LNCaP clone FGC (cell line): ENCODE measurements at places on chromosomes 1 and 21.
A peak's percentile ranks its signal among the peaks of the same experiment; 100 is the strongest.

DNA sequence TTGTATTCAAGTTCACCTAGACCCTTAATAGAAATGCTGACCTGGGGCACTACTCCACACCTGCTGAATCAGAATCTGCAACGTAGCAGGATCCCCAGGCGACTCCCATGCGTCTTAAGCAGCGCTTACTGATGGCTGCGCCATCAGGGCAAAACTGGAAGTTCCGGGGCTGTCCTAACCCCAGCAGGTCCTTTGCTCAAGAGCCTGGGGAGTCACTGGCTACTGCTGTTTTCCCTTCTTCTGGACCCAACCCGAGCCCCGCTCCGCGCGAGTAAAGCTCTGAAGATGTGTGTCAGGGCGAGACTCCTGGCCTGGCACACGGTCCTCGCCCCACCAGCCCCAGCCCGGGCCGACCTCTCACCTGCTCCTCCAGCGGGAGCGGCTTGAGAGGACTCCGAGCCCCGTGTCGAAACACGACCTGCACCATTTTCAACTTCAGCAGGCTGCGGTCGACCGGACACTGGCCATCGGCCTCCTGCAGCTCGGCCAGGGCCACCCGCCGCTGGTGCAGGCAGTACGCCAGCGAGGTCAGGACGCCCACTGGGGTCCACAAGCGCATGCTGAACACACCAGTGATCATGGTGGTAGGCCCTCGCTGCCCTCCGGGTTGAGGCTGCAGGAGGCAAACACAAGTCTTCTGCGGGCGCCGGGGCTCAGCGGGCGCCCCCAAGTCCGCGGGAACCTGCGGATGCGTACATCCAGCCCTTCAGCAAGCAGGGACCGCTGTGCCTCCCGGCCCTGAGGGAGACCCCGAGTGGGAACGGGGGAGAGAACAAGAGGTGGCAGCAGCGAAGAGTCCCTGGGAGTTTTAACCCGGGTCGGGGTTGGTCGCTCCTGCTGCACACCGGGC, 630 bp downstream of the ACP6 start:
- DNase-seq, result peak; percentile 30

- peak; percentile 28 for DNase-seq
Measured at GRCh38 chr1:36650200-36651065, 167.7 kb upstream of the CSF3R start.

GRCh38 chr1:21904704-21905520, 32.2 kb downstream of the HSPG2 start:
- no peak for DNase-seq

DNA sequence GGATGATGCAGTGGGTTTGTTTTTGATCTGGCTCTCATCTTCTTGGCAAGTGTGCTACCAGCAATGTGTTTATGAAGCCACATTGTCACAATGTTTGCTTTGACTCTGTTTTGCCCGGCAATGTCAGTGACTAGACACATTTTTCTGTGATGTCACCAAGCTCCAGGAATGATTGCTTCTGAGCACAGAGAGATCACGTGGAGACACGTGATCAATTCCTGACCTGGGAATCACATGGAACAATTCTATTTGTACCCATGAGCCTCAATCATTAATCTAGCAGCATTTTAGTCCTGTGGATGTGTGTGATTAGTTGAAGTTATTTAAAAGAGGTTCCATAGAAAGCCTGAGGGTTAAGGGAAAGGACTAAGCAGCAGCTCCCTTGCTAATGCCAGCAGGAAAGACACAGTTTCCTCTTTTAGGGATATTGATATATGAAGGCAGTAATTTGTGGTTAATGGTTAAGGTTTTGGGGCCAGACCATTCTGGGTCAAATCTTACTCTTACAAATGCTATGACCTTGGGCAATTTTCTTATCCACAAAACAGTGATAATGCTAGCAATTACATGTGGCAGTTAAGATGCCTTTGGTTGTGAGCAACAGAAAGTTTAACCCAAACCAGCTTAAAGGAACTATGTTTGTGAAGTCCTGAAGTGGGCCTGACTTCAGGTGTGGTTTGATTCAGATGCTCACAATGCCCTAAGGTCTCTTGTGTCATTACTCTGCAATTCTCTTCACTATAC, 59.0 kb downstream of the FASLG start:
- no peak for DNase-seq

GRCh38 chr1:172790245-172790644, 131.3 kb downstream of the FASLG start:
- no peak for DNase-seq

DNA sequence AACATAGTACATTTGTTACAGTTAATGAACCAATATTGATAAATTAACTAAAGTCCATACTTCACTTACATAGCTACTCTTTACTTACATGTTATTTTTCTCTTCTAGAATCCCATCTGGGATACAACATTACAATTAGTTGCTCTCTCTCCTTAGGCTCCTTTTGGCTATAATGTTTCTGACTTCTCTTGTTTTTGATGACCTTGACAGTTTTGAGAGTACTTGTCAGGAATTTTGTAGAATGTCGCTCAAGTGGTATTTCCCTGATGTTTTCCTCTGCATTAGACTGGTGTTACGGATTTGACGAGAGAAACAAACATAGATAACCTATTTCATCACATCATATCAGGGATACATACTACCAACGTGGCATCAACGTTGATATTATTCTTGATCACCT, 925.4 kb upstream of the TMPRSS15 start:
- no peak for DNase-seq

- no peak for DNase-seq
Measured at GRCh38 chr1:32447469-32448185, 17.2 kb upstream of the ZBTB8B start.

DNA sequence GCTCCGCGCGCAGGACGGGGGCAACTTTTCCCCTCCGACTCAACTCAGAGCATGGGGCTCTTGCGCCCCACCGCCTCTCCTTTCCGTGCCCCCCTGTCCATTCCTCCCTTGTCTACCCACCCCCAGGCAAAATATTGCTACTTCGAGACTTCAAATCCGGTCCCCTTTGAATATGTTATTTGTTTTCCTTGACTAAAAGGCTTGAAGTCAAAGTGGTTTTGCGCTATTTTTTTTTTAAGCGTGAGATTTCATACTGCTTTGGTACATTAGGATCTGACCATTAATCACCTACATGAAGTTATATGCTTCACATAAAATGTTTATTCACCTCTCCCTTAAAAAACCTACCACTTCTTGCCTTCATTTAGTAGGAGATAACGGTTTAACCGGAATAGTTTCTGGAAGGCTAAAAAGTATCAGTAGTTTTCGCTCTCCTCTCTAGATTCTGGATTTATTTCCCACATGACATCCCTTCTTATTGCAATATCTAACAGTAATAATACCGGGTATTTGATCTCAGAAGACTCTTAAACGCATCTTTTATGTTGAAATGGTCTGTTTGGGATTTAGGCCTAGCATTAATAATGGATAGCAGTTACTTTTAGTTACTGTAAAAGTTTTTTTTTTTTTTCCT, 1.6 kb downstream of the NFIA start:
- no peak for DNase-seq

DNA sequence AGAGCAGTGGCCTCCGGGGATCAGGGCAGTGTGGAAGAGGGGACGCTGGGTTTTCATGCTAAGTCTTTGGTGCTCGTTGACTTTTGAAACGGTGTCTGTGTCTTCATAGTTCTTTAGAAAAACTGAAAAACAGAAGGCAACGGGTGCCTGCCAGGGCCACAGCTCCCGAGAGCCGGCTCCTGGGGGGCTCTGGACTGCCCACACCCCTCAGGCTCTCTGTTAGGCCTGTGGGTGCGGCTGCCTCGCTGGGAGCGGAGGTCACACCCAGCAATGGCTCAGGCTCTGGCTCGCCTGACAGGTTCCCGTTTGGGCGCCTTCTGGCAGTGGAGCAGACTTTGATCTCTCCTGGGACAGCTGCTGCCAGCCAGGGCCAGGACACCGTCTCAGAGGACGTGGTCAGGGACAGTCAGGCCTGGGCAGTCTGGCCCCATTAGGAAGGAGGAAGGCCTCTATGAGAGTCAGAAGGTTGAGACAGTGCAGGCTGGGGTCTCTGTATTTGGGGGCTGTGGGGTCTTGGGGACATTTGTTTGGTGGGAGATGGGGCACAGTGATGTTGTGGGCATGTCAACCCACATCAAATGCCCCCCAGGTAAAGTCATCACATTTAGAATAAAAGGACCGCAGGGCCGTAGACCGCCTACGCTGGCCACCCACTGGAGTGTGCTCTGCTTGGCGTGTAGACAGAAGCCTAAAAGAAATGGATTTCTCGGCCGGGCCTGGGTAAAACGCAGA, 5.6 kb downstream of the ARHGEF16 start:
- DNase-seq, result no peak

- DNase-seq, result no peak
Measured at GRCh38 chr1:67749844-67750690, 65.1 kb downstream of the GADD45A start.

GRCh38 chr1:155978973-155979429, 654 bp upstream of the ARHGEF2 start:
- no peak for DNase-seq

GRCh38 chr1:119968068-119968492, 71.8 kb upstream of the ADAM30 start:
- no peak for DNase-seq

DNA sequence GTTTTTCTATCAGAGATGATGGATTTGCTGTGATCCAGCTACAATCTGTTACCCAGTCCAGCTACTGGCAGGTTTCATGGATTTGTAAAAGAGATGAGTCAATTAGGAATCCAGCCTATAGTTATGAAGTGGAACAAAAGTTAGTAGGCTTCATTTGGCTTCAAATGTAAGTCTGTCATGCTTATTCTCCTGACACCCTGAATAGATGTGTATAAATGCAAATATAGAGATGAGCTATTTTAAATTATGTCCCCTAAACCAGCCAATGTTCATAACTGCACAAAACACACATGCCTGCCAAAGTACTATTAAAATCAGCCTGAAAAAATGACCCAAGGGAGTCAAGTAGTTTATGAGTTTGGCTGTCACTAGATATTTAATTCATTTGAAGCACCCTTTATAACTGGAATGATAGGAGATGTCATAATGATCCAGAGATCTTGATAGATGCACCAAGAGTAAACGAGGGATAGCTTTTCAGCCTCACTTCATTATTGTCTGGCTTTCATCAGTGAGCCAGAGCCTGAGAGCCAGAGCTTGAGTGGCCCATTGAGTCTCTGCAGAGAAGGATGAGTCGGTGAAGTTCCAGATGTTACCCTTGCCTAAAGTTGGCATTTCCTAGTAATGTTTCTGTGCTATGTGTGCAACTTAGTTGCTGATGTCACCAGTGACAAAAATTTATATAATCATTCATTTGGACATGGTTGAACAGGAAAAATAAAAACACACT, 11.8 kb upstream of the NTMT2 start:
- no peak for DNase-seq

- no peak for DNase-seq
Measured at GRCh38 chr1:236394879-236395229, 768 bp downstream of the EDARADD start.
